ENCODE measurements at places on chromosomes 11 and 22.

- no peak for DNase-seq
Observed at GRCh38 chr11:72233773-72234513, 9.4 kb downstream of the INPPL1 start.

- no peak for DNase-seq
Observed at GRCh38 chr11:30433831-30434230, 110.9 kb downstream of the ARL14EP start.

DNA sequence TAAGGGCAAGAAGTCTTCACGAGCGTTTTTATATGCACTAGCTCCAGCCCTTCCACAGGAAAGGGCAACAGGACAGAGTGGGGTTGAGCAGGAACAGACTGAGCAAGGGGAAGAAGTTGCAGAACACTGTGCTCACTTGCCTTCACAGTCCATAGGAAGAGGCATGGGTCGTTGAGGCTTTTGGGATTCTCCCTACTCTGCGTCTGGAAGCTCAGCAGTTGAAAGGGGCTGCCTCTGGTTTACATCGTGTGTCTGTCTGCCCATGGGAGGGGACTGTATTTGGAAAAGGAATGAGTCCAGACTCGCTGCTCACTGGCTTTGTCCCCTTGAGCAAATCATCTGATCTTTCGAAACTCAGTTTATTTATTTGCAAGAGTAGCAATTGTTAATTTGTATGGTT is 1.1 kb upstream of the PDGFD start:
- no peak for DNase-seq

DNA sequence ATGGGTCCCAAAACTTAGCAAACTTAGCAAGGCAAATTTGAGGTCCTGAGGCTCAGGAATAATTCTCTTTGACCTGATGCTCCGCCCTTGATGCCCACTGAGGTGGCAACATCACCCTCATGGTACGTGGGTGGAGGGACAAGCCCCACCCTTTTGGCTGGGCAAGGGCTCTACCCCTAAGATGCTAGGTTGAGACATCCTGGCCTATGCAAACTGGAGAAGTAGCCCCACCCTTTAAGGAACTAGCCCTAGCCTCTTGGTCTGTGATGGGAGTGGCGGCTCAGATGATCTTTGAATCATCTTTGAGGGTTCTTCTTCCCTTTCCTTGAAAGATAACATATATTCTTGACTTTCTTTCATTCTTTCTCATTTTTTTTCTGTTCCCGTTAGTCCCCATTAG is 32.9 kb downstream of the CABIN1 start:
- DNase-seq, result no peak

DNA sequence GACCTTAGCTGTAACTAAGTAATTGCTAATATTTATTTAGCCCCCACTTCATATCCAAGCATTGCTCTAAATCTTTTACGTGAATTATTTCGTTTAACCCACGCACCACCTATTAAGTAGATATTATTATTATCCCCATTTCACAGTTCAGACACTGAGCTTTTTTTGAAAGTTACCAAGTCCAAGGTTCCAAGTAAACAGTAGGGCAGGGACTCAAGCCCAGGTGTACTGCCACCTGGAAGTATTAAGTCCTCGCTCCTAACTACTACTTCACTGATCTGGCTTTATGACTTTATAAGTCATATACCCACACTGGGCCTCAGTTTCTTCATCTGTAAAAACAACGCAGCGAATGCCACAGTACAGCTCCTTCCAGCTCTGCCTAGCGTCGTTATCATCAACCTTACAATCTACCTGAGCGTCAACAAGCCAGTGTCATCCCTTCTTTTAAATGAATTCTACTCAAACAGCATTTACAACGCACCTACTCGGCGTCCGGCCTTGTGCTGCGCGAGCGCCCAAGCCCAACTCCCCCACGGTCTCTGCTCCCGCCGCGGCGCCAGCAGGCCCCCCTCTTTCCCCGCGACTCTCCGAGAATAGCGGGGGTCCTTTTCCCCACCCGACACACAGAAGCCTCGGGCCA is 624 bp downstream of the TMEM41B start:
- DNase-seq, result peak; percentile 43

GRCh38 chr11:113907681-113908080 is 3.1 kb downstream of the HTR3B start:
- no peak for DNase-seq

GRCh38 chr11:6925636-6926207 is 504 bp upstream of the ZNF215 start:
- DNase-seq, result peak; percentile 19

DNA sequence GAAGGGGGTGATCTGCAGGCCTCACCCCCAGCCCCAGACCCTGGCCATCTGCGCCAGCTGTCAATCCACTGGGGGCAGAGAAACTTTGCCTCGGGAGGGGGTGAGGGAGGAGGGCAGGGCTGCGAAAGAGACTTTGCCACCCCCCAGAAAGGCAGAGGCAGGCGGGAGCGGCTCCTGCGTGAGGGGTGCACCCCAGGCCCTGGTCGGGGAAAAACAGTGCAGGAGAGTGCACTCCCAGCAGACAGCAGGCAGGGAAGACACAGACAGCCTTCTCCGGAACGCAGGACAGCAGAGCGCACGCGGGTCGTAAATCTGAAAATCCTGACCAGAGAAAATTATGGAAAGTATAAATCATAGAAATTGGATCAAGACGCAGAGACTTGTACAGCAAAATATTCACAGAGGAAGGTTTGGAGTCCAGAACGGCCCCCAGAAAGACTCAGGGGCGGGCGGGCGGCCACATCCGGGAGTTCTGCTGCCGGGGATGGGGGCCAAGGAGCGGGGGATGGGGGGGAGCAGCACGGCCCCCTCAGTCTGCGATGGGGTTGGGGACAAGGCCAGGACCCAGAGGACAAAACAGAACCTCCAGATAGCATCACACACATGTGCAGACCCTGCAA is 8.0 kb upstream of the MRPL23 start:
- DNase-seq, result no peak

DNA sequence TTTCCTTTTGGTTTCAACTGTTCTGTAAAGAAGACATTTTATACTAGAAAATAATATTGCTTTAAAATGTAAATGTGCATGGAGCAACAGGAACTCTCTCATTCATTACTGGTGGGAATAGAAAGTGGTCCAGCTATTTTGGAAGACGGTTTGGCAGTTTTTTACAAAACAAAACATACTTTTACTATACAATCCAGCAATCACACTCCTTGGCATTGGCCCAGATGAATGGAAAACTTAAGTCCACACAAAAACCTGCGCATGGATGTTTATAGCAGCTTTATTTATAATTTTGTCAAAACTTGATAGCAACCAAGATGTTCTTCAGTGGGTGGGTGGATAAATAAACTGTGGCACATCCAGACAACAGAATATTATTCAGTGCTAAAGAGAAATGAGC is 49.9 kb upstream of the SEPTIN5 start:
- DNase-seq, result no peak

DNA sequence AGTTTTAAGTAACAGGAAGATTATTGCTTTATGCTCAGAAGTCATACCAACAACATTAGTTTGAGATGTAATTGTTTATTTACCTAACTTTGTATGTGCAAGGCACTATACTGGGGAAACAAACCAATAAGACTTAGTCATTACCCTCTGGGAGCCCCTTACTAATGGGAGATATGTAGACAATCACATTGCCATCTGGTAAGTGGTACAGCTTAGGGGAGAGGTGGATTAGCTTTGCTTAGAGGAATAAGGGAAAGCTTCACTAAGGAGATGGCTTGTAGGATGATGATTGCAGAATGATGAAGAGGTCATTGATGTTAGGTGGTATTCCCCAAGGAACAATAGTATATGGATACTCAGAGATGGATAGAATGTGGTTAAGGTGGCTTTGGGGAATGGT is 17.5 kb downstream of the EMSY start:
- DNase-seq, result no peak

DNA sequence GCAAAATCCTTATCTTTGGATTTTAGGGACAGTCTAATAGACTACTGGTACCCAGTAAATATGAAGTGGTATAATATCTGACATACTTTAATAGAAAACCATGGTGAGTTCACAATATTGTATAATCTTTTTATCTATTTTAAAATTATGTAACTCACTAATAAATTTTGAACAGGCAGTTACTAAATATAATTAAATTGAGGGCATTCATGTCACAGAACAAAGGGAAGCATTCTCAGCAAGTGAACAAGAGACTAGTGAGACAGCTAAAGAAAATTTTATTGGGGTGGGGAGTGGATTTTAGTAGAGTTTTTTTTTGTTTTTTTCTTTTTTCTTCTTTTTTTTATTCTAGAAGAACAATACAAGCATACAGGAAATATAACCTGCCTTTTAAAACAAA is 55.0 kb downstream of the DNAJC24 start:
- no peak for DNase-seq

DNA sequence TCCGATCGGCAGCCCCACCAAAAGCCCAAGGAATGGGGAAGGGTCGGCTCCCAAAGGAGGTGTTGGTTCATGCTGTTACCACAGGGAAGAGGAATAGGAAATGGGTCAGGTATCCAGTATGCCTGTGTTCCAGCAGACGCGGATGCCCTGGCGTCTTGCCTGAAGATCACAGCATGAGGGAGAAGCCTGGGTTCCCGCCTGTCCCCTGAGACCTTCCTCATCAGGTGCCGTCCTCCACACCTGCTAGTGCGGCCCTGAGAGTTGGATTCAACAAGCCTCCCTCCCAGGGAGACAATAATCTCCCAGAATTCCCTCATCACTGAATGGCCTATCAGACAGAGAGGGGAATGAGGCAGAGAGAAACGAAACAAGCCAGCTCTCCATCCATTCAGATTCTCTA is 92.2 kb downstream of the SPATA19 start:
- no peak for DNase-seq

- DNase-seq, result no peak
Observed at GRCh38 chr11:10426475-10426874, 28.6 kb upstream of the AMPD3 start.

DNA sequence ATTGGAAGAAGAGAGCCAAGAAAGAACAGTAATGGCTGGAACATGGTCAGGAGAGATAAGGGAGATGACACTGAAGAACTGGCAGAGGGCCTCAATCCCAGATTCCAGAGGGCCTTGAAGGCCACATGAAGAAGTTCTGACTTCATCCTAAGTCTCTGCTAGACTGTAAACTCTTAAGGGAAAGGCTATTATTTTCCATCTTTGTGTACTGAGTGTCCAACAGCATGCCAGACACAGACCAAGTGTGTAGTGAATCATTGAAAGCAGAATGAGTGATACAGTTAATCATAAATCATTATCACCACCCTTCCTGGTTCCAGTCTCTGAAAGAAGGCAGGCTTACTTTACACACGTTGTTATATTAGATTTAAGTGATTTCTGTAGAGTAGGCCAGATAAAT is 185.3 kb upstream of the C11orf87 start:
- no peak for DNase-seq

DNA sequence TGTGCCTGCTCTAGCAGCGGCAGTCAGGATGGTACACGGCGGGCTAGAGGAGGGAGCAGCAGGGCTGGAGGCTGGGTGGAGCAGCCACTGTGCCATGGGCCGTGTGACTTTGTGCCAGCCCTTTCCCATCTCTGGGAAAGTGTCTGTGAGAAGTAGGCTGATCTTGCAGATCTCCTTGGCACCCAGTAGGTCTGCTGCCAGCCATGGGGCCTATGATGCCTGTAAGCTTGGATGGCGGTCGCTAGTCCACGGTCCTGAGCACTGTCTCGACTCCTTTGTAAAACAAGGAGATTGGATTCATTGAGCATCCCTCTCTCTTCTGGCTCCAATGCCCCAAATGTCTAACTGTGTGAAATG is 22.6 kb downstream of the AMPD3 start:
- no peak for DNase-seq

DNA sequence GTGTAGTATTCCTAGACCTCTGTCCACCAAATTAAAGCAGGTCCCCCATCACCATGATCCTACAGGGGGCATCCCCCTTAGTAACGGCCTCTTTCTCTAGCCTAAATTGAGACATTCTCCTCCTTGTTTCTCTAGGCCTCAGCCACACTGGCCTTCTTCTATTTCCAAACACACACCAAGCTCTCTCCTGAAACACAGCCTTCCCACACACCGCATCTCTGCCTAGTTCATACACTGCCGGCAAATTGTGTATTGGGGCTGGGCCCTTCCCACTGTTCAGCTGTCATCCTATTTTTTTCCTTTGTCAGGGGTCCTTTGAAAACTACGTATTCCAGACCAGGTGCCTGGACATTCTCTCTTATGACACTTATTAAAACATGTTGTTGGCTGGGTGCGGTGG is 11.5 kb upstream of the VPREB1 start:
- DNase-seq, result no peak

DNA sequence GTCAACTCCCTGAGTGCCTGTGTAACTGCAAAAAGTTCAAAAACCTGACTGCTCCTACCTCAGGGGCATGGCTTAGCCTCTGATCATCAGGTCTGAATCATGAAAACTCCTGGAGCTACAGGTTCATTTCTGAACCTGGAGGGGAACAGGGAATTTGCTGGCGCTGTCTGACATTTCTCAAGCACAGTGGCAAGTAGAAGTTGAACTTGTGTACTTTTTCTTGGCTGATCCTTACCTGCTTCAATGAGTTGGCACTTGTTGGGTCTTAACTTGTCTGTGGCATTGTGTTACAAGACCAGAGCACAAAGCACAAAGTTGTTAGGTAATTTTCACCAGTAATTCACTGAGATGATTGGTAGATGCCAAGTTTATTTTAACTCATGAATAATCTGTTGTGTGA is 3.3 kb downstream of the TMEM109 start:
- no peak for DNase-seq

DNA sequence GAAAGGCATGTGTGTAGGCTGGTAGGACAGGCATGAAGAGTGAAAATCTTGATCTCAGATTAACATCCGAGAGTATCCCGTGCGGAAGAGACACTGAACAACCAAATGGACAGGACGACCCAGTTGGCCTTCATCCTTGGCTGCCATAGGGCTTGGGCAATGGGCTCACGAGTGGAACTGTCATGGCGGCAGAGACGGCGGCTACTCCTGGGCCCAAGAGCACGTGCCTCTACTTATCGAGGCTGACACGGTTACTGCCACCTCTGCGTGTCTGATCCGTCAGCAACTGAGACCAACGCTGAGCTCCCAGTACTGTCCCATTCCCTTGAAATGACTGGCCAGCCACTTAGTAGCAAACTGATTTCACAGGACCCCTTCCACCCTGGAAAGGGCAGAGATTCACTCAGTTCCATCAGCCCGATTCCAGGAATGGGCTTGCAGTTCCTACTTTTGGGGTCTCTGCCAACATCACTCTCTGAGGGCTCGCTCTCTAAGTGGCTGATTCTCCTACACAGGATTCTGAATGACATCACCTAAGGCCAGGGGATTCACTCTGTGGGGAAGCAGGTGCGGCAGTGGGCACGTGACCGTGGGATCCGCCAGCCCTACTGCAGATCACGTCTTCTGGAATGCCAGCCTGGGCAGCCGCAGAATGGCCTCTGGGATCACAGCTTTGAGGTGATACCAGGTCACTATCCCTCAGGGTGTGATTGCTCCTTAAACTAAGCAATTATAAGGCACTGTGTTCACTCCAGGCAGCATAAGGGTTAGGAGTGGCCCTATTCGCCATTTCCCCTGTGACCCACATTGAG is 97.8 kb downstream of the RPS6KA4 start:
- DNase-seq, result no peak

DNA sequence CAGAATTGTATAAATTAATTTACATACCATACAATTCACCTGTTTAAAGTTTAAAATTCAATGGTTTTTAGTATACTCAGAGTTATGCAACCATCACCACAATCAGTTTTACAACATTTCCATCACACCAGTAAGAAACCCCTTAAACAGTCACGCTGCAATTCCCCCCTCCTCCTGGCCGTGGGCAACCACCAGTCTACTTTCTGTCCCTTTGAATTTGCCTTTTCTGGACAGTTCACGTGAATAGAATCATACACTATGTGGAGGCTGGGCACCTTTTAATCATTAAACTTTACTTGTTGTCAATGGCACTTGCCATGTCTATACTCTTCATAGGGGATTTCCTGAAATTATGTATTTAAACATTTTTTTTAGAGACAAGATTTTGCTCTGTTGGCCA is 20.1 kb upstream of the SWAP70 start:
- no peak for DNase-seq

Data from urothelium cell line (cell line).